ENCODE measurements at places on chromosomes 16 and 17.
A peak's percentile ranks its signal among the peaks of the same experiment; 100 is the strongest.

GRCh38 chr17:59846394-59847165 is 46.2 kb downstream of the TUBD1 start:
- DNase-seq: peak; percentile 63

- DNase-seq: peak; percentile 43
Observed at GRCh38 chr17:78019367-78019975, 61.0 kb downstream of the TNRC6C start.

- DNase-seq: no peak
Observed at GRCh38 chr17:59621771-59622170, 2.1 kb downstream of the CLTC start.

- DNase-seq: no peak
Observed at GRCh38 chr17:66430846-66431795, 128.7 kb downstream of the PRKCA start.

- no peak for DNase-seq
Observed at GRCh38 chr17:34614698-34615097, 35.3 kb downstream of the TMEM132E start.

DNA sequence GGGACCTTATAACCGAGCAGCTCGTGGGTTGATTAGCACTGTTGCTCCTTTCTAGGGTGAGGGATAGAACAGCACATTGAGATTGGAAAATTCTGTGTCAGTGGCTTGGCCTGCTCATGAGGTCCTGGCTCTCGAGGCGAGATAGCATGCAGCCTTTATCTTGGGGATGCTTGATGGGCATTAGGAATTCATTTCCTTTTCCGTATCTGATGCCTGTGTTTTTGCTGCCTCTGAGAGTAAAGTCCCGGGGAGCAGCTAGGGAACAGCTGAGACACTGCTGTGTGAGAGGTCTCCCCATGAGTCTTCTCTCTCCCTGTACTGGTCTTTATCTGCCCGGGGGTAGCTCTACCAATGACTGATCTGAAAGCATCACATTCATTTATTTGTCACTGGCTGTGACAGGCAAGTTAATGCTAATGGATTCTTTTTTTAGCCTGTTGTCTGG is 14.5 kb downstream of the MSI2 start:
- no peak for DNase-seq

- DNase-seq: no peak
Observed at GRCh38 chr17:79226037-79226436, 151.4 kb downstream of the ENGASE start.

GRCh38 chr16:69924777-69925191 is 26.4 kb upstream of the CLEC18A start:
- peak; percentile 82 for DNase-seq

- no peak for DNase-seq
Observed at GRCh38 chr17:28282596-28282995, 36.4 kb upstream of the TMEM97 start.

GRCh38 chr17:16976725-16977550 is 5.0 kb upstream of the TNFRSF13B start:
- DNase-seq: no peak

- DNase-seq: no peak
Observed at GRCh38 chr17:49229076-49229804, 1.3 kb downstream of the PHOSPHO1 start.

DNA sequence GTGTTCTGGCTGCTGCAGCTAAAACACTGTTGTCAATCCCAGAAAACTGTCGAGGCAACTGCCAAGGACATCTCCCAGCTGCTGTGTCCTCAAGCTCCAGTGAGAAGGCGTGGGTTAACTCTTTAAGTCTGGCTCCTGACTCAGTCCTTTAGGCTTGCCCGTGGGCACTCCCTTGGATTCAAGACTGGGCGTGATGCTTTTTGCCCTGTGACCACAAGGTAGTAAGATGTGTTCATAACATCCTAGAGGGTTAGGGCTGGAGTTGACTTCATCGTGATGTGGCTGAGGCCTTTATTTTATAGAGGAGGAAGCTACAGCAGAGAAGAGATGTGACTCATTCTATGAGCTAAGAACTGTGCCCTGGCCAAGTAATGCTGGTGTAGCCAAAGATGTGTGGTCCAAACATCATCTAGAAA is 50.9 kb upstream of the TEKT3 start:
- DNase-seq: no peak

DNA sequence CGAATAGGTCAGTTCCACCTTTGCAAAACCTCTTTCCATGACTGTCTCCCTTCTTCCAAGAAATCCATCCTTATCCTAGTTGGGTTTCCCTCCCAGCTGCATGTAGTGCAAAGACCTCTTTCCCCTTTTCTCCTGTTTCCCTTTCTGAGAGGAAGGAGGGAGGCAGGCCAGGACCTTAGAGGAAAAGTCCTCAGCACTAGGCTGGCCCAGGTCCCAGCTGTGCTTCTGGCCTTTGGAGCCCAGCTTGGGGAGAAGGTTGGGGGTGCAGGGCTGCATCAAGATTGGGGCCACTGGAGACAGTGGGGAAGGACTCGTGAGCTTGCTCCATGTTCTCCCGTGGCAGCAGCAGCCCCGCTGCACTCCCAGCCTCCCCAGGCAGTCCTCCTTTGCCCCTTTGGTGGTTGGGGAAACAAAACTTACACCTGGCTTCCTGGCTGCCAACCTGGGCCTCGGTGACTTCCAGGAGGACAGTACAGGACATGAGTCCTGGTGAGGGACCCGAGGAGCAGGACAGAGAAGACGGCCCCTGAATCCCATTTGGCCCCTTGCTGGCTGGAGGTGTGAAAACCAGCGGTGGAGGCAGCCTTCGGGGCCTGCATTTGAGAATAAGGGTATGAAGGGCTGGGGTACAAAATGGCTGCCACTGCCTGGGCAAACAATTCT is 481 bp downstream of the HEXIM2 start:
- no peak for DNase-seq

- DNase-seq: no peak
Observed at GRCh38 chr16:75252049-75252864, 833 bp upstream of the BCAR1 start.

- DNase-seq: no peak
Observed at GRCh38 chr17:4448197-4448980, 14.6 kb downstream of the SPNS3 start.

GRCh38 chr17:67488161-67488560 is 111.1 kb downstream of the PITPNC1 start:
- DNase-seq: peak; percentile 35

Data from muscle of back (tissue), 13 donors.